Parietal lobe (tissue), 2 donors: ENCODE measurements at places on chromosomes 4 and X. TPM values are rescaled to one million over a fixed set of nuclear protein-coding genes. Genes with fewer than 3 reads are reported as not detected.

FAM114A1 gene
- total RNA-seq, result 11.3 TPM

FAT1 gene
- total RNA-seq, result 36.9 TPM

MRFAP1L1 gene
- 87.0 TPM for total RNA-seq

FRMPD3 gene
- 5.6 TPM for total RNA-seq

SSX2 gene
- total RNA-seq, result not detected

TMEM35A gene
- 67.3 TPM for total RNA-seq

VCX3B gene
- total RNA-seq, result not detected

ARAP2 gene
- 101 TPM for total RNA-seq

MSANTD1 gene
- 11.0 TPM for total RNA-seq

MAGEA1 gene
- total RNA-seq, result not detected

STOX2 gene
- 48.5 TPM for total RNA-seq

UGT2B17 gene
- total RNA-seq, result not detected

TENM3 gene
- 48.2 TPM for total RNA-seq

TLR2 gene
- total RNA-seq, result 0.63 TPM

FGF2 gene
- 8.1 TPM for total RNA-seq

UCP1 gene
- total RNA-seq, result not detected

ASB12 gene
- total RNA-seq, result 0.63 TPM

ITIH6 gene
- total RNA-seq, result not detected

TIMM8A gene
- 5.9 TPM for total RNA-seq

ZNF81 gene
- 25.0 TPM for total RNA-seq

NRK gene
- total RNA-seq, result 1.3 TPM

HSFX1 gene
- 4.4 TPM for total RNA-seq

CXCL3 gene
- not detected for total RNA-seq

RHOH gene
- total RNA-seq, result not detected

NKRF gene
- total RNA-seq, result 16.9 TPM

GYPA gene
- 1.6 TPM for total RNA-seq

ZNF275 gene
- 13.8 TPM for total RNA-seq

FAM47A gene
- not detected for total RNA-seq

CT45A3 gene
- total RNA-seq, result not detected

AFP gene
- 0.31 TPM for total RNA-seq

GUCY2F gene
- not detected for total RNA-seq

UBL4A gene
- total RNA-seq, result 37.9 TPM

MAGEA2B gene
- not detected for total RNA-seq

ZFP92 gene
- 1.9 TPM for total RNA-seq
